H1 (cell line): ENCODE measurements at places on chromosomes 1 and 21.

- no peak overlapping the region for H3K4me3 ChIP-seq
- no peaks in the 10 kb centered on the region for H3K4me1 ChIP-seq
- H3K27me3 ChIP-seq, result no peaks in the 10 kb centered on the region
- no peak overlapping the region for H3K27ac ChIP-seq
- no peak for DNase-seq
- H3K36me3 ChIP-seq, result no peaks in the 10 kb centered on the region
Measured at GRCh38 chr1:62045574-62045973, 149.1 kb upstream of the L1TD1 start.

GRCh38 chr1:39384305-39384704, 107.1 kb upstream of the BMP8A start:
- H3K36me3 ChIP-seq, result peaks cover 71% of the 10 kb centered on the region
- no peak overlapping the region for H3K4me3 ChIP-seq
- no peak for DNase-seq
- H3K27ac ChIP-seq, result no peak overlapping the region
- no peaks in the 10 kb centered on the region for H3K4me1 ChIP-seq

- H3K4me3 ChIP-seq, result no peak overlapping the region
- no peak for DNase-seq
- no peaks in the 10 kb centered on the region for H3K4me1 ChIP-seq
- no peaks in the 10 kb centered on the region for H3K36me3 ChIP-seq
Measured at GRCh38 chr1:162570718-162571117, 9.2 kb downstream of the UAP1 start.

DNA sequence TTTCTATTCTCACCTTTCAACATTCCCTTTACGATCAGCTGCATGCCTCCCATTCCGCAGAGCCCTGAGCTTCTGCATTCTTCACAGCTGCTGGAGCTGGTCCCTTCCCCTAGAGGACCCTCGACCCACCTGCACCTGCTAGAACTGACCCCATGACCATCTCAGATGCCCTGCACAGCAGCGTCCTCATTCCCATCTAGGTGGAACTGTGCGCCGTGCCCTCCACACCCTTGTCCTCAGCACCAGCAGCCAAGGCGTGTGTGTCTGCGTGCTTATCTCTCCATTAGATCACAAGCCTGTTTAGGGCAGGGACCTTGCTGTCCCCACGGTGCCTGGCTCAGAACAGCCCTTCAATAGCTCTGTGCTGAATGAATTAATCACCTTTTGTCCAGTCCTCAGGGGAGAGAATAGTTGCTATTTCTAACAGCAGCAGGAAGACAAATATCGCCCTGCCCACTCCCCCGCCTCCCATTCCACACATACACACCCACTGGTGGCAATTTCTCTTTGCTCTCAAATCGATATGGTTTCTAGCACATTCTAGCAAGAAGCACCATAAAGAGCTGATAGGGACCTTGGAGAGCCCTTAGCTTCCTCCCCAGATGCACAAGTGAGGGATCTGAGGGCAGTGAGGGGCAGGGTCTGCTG, 61.7 kb downstream of the KCNN3 start:
- H3K36me3 ChIP-seq, result no peaks in the 10 kb centered on the region
- no peaks in the 10 kb centered on the region for H3K27me3 ChIP-seq
- H3K4me1 ChIP-seq, result peaks cover 5% of the 10 kb centered on the region
- H3K27ac ChIP-seq, result no peak overlapping the region
- no peak for DNase-seq

GRCh38 chr1:186892936-186893335, 64.2 kb downstream of the PLA2G4A start:
- no peaks in the 10 kb centered on the region for H3K36me3 ChIP-seq
- DNase-seq, result no peak
- H3K27me3 ChIP-seq, result no peaks in the 10 kb centered on the region

- no peaks in the 10 kb centered on the region for H3K36me3 ChIP-seq
- no peak within 1 kb of the TSS for H3K27ac ChIP-seq
- peak within 1 kb of the TSS; percentile 46 for H3K4me3 ChIP-seq
- peaks cover 8% of the 10 kb centered on the region; the same call in 1 of the 2 replicates for H3K4me1 ChIP-seq
Measured at GRCh38 chr1:66752000-66752592, at the start of gene DYNLT5. DYNLT5 (plus strand) TSS chr1:66752459; CDS start chr1:66754659, 2,200 bp downstream.

DNA sequence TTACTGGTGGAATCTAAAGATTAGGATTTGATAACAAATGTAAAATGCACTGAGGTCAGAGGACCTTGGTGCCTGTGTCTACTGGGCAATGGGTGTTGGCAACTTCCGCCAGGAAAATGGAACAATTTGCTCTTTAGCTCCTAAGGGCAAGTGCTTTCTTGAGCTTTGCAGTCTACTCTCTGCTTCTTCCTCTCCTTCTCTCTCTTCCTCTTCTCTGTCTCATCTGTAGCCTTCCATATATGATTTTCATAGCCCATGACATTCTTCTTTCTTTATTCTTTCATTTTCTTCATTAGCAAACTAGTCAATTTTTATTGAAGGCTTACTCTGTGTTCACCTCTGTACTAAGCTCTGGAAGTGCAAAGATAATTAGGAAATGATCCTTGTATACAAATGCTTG, 35.5 kb downstream of the OVGP1 start:
- H3K27ac ChIP-seq, result no peak overlapping the region
- H3K4me1 ChIP-seq, result no peaks in the 10 kb centered on the region
- DNase-seq, result no peak
- H3K36me3 ChIP-seq, result no peaks in the 10 kb centered on the region

DNA sequence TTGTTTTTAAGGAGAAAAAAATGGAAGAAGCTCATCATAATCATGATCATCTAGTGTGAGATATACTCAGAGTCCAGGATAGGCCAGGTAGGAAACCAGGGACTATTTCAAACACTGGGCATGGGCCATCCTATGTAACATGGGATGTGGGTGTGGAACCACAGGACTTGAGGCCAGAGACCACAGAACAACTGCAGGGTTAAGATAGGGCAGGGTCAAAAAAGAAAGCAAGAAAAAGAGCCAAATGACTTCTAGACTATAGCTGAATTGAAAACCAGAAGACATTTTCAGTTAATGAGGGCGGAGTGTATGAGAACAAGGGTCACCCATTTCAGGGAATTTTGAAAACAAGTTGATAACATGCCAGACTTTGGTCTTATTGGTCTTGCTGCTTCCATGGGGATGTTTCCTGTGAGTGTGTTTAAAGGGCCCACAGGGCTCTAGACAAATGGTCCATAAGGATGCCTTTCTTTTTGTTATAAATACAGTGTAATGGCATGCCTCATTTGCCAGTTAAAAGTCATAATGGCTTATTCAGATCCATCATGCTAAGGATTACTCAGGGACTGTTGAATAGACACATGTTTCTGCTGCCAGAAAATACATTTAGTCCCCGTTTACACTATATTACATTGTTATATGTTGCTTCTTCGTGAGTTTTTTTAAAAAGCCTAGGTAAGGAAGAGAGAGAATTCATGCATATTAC, 182.0 kb upstream of the C21orf91 start:
- no peaks in the 10 kb centered on the region for H3K4me1 ChIP-seq
- H3K27ac ChIP-seq, result no peak overlapping the region
- no peak overlapping the region for H3K4me3 ChIP-seq
- no peak for DNase-seq
- H3K36me3 ChIP-seq, result peaks cover 9% of the 10 kb centered on the region; the same call in 1 of the 2 replicates

DNA sequence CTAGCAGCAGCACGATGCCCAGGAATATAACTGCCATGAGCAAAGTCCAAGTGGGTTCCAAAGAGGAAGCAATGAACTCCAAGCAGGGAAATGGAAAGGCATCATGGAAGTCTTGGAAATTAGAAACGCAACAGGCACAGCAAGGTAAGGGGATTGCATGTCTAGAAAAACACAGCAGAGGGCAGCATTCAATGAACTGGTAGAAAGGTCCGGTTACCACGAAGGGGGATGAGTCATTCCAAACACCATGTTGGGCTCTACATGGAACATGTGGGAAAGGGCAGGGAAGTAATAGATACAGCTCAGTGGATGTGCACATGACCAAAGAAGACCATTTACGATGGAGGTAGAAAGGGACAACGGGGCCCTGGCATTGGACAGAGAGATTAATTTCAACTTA, 36.4 kb downstream of the RXRG start:
- no peak overlapping the region for H3K27ac ChIP-seq
- no peak overlapping the region for H3K4me3 ChIP-seq
- no peaks in the 10 kb centered on the region for H3K4me1 ChIP-seq
- no peak for DNase-seq
- H3K27me3 ChIP-seq, result 0 out of 2 replicates have a peak, but pooled peaks cover 2% of the 10 kb centered on the region
- no peaks in the 10 kb centered on the region for H3K36me3 ChIP-seq

- H3K4me3 ChIP-seq, result no peak overlapping the region
- H3K36me3 ChIP-seq, result no peaks in the 10 kb centered on the region
- H3K27ac ChIP-seq, result no peak overlapping the region
Measured at GRCh38 chr1:234878288-234878687, 250.3 kb downstream of the TOMM20 start.

DNA sequence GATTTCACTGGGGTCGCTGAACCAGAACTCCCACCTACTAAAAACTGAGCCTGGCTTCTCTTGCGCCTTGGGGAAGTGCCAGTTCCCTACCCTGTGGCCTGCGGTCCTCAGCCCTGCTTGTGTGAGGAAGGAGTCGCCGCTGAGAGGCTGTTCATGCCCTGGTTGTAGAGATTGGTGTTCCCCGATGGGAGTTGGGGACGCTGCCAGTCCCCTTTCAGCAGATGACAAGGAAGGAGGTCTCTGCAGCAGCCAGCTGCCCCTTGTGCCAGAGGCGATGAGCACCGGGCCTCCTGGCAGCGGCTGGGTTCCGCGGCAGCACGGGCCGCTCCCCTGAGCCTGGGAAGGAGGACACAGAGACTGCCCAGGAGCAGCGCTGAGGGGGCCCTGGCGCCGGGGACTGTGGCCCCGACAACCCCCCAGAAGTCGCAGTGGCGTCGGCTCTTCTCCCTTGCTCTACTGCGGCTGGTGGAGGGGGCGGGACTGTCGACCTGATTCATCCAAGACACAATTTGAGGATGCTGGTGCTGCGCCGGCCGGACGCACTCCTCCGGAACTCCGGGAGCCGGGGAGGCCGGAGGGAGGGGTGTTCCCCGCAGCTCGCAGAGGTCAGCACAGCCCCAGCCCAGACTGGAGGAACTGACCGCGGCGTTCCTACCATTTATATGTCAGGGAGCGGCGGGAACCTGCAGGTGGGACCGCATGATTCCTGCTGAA, 12.0 kb upstream of the ADORA3 start:
- no peak overlapping the region for H3K4me3 ChIP-seq
- H3K4me1 ChIP-seq, result no peaks in the 10 kb centered on the region
- no peak for DNase-seq
- H3K36me3 ChIP-seq, result no peaks in the 10 kb centered on the region
- H3K27ac ChIP-seq, result no peak overlapping the region

DNA sequence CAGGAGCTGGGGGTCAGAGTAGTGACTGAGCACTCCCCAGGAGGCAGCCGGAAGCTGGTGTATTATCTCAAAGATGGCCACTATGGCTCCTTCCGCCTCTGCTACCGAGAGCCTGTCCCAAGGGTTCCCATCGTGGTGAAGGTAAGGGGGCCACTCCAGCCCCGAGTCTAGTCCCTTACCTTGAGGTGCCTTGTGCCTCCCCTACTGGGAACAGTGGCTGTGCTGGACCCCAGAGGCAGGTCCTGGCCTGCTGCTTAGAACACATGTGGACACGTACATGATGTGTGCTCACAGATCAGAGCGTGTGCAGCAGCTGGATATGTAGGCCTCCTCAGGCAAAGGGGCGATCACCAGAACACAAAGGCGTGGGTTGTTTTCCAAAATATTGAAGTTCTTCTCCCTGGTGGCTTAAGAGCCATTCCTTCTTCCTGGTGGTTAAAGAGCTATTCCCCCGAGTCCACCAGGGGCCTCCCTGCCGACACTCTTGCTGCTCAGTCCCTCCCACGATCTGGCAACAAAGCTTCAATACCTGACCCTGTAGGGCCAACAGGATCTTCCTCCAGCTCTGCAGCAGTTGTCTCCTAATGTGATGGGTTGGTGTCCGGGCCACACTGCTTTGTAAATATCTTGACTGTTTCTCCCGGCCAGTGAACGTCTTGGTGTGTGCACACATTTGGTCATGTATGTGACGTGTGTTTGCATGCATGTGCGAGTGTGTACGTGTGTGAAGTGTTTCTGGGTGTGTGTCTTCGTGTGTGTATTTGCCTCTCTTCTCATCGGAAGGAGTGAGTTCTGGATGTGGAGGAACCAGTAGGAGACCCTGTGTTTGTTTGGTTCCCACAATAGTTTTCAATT, 68.4 kb upstream of the TINAGL1 start:
- H3K4me1 ChIP-seq, result peaks cover 11% of the 10 kb centered on the region
- no peaks in the 10 kb centered on the region for H3K27me3 ChIP-seq
- no peaks in the 10 kb centered on the region for H3K36me3 ChIP-seq

GRCh38 chr1:17597651-17598050, 58.2 kb downstream of the ARHGEF10L start:
- no peak overlapping the region for H3K4me3 ChIP-seq
- DNase-seq, result no peak
- H3K36me3 ChIP-seq, result no peaks in the 10 kb centered on the region
- H3K27me3 ChIP-seq, result no peaks in the 10 kb centered on the region
- H3K4me1 ChIP-seq, result peaks cover 2% of the 10 kb centered on the region; the same call in 1 of the 2 replicates
- no peak overlapping the region for H3K27ac ChIP-seq

DNA sequence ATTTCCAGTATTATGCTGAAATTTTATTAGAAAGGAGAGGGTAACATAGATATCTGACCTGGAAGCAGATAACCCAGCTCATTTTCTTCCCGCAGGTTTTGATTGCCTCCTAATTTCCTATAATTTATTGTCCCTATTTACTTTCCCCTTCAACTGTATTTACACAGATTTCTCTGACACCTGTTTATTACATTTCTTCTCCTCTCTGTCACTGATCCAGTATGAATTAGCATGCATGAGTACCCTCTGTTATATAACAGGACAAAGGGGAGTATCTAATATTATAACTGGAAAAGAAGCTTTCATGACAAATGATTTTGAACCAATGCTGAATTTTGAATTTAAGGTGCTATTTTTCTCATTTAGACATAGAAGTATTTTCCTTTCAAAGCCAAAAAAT, 37.4 kb downstream of the DENND1B start:
- H3K27ac ChIP-seq, result no peak overlapping the region
- H3K4me3 ChIP-seq, result no peak overlapping the region
- H3K36me3 ChIP-seq, result no peaks in the 10 kb centered on the region
- no peaks in the 10 kb centered on the region for H3K27me3 ChIP-seq

GRCh38 chr1:157249739-157250138, 111.5 kb upstream of the ETV3 start:
- H3K4me1 ChIP-seq, result no peaks in the 10 kb centered on the region
- no peak overlapping the region for H3K4me3 ChIP-seq
- DNase-seq, result no peak
- no peaks in the 10 kb centered on the region for H3K27me3 ChIP-seq
- H3K27ac ChIP-seq, result no peak overlapping the region
- H3K36me3 ChIP-seq, result no peaks in the 10 kb centered on the region

GRCh38 chr1:156251527-156251926, 3.7 kb upstream of the PAQR6 start:
- peaks cover 7% of the 10 kb centered on the region for H3K4me1 ChIP-seq
- no peak overlapping the region for H3K4me3 ChIP-seq
- H3K27ac ChIP-seq, result no peak overlapping the region
- peaks cover 44% of the 10 kb centered on the region for H3K36me3 ChIP-seq
- H3K27me3 ChIP-seq, result no peaks in the 10 kb centered on the region

- H3K27me3 ChIP-seq, result no peaks in the 10 kb centered on the region
- no peaks in the 10 kb centered on the region for H3K36me3 ChIP-seq
- peaks cover 2% of the 10 kb centered on the region for H3K4me1 ChIP-seq
- no peak overlapping the region for H3K27ac ChIP-seq
- no peak for DNase-seq
Measured at GRCh38 chr1:37448691-37449417, 25.5 kb upstream of the ZC3H12A start.

GRCh38 chr1:1305300-1306069, 2.2 kb downstream of the ACAP3 start:
- no peaks in the 10 kb centered on the region for H3K36me3 ChIP-seq
- no peak for DNase-seq
- peak overlapping the region; percentile 38; the same call in 1 of the 2 replicates for H3K27ac ChIP-seq
- H3K4me3 ChIP-seq, result no peak overlapping the region
- peaks cover 26% of the 10 kb centered on the region for H3K4me1 ChIP-seq
